Left colon (tissue), 2 donors: ENCODE measurements at places on chromosomes 3 and 15. TPM values are rescaled to one million over a fixed set of nuclear protein-coding genes. Genes with fewer than 3 reads are reported as not detected.

- DNase-seq, result no peak
Observed at GRCh38 chr15:59170295-59171066, 36.2 kb upstream of the LDHAL6B start.

XCR1 gene
- total RNA-seq, result 0.64 TPM

DNA sequence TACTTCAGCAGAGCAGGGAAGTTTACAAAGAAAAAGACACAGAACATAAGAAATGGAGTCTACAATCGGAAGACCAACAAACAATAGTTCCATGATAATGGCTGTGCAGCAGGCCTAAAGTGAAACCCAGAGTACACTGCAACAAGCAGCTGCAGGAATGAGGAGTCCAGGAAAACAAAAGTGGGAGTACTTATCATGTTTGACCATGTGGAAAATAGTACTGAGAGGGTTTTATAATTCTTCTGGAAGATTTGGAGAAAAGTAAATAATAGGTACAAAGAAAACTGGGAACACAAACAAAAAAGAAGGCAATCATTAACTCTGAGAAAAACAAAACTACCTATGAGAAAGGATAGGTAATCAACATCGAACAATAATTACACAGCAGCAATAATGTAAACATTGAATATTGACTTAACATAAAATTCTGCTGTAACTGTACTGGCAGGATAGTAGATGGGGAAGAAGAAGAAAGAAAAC is 87.5 kb downstream of the NEK10 start:
- DNase-seq, result no peak

DNA sequence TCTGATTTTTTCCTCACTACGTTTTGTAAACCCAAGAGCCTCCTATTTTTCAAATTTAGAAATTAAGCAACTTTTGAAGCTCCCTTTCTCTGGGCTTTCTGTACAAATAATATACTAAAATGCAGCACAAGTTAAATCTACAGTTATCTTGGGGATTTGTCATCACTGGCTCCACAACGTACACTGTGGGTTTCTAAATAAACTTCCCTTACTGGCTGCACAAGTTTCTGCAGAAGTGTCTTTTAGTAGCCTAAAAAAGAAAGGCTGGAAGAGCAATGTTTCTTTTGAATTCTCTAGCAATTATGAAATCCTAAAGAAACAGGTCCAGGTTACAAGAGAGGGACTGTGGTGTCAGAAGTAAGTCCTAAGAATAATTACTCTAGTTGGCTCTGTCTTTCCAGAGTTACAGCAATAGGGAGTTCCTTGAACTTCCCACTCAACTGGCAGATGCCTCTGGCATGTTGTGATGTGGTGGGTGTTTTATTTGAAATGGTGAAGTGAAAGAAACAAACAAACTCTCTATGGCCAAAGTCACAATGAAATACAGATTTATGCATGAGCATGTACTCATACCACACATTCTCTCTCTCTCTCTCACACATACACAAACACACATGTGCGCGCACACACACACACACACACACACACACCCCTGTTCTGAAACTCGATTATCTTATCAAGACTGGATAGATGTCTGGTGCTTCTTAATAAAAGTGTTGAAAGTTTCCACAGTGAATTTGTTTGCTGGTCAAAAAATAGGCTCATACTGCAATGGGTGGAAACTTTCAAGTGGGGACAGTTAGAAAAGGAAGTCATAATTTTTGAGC is 198.2 kb downstream of the SSR3 start:
- DNase-seq, result no peak

DNA sequence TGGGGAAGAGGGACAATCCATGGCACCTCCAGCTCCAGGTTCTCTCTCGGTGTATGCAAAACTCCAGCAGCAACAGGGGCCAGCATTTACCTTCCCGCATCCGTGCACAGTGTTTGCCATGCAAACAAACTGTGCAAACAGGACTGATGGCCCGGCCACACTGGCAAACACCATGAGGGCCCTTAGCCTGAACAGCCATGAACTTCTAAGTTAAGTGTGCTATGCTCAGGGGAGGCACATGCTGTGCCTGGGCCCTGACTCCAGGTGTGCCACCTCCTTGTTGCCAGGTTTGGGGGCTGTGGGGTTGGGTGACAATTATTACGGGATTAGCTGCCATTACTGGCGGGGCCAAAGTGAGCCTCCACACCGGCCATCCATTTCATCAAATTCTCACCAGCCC is 57.5 kb downstream of the CACNA2D2 start:
- DNase-seq, result no peak

- no peak for DNase-seq
Observed at GRCh38 chr3:63726656-63727055, 74.2 kb downstream of the SNTN start.

- DNase-seq, result no peak
Observed at GRCh38 chr3:107958146-107958545, 132.7 kb downstream of the CD47 start.

DNA sequence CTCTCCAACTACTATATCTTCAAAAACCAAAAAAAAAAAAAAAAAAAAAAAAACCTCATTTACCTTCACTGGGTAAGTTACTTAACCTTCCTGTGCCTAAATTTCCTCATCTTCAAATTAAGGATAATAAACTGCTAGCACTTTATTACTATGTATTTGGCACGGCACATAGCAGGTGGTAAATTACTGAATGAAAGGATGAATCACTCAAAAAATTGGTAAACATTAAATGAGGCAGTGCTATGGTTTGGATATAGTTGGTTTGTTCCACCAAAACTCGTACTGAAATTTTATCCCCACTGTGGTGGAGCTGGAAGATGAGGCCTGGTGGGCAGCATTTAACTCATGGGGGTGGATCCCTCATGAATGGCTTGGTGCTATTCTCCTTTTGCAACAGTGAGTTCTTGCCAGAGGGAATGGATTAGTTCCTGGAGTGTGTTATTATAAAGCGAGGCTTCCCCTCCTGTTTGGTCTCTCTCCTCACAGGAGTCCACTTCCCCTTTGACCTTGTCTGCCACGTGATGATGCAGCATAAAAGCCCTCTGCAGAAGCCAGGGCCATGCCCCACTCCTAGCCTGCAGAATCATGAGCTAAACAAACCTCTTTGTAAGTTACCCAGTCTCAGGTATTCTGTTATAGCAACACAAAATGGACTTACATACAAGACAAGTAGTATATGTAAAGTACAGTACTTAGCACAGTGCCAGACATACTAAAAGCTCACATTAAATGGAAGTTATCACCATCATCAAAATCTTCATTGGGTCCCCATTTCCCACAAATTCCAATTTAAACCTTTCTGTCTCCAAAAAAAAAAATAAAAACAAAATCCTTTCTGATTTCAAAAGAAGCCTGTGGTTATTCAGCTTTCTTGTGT is 20.6 kb downstream of the DCUN1D1 start:
- no peak for DNase-seq

DNA sequence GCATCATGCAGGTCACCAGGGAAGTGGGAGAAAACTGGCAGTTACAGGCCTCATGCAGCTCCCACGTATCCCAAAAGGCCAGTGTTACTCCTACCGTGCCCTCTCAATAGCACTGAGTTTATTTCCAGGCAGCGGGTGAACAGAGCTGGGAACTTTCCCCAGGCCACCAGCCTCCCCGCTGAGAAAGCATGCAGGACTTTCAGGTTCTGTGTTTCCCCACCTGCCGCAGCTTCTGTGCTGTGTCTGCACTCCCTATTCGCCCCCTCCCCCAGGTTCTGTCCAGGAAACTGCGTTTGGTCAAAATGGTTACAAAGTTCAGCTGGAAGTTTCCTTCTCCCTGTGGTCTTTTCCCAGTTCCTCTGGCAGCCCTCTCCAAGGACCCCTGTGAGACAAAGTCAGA is 21.4 kb downstream of the NEK11 start:
- DNase-seq, result no peak

CDV3 gene
- total RNA-seq, result 137 TPM

GRCh38 chr15:71820127-71820526 is 9.8 kb downstream of the NR2E3 start:
- DNase-seq, result no peak

DNA sequence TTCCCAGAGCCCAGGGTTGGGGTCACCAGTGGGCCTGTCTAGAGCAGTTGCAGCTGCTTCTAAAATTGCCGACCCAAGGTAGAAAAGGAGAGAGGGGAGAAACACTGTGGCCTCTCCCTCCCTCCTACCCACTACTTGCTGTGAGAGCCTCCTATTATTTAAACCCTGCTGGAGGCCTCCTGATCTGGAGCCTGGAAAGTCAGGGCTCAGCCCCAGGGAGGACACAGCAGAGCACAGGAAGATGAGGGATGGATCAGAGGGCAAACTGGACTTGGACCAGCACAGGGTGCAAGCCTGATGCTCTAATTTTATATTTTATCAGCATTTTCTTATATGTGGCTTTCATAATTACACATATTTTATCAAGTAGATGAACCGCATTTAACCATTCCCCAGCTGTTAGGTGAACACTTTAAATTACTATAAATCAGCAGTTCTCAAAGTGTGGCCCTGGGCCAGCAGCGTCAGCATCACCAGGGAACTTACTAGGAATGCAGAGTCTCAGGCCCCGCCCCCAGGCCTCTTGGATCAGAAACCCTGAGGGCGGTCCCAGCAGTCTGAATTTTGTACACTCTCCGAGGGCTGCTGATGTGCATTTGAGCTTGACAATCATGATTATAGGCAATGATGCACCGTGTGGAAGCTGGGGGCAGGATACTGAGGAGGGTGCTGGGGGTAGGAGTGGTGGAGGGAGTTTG is 26.7 kb downstream of the SMAD3 start:
- DNase-seq, result no peak

GRCh38 chr3:42686832-42687650 is 1.7 kb downstream of the KLHL40 start:
- DNase-seq, result no peak

DNA sequence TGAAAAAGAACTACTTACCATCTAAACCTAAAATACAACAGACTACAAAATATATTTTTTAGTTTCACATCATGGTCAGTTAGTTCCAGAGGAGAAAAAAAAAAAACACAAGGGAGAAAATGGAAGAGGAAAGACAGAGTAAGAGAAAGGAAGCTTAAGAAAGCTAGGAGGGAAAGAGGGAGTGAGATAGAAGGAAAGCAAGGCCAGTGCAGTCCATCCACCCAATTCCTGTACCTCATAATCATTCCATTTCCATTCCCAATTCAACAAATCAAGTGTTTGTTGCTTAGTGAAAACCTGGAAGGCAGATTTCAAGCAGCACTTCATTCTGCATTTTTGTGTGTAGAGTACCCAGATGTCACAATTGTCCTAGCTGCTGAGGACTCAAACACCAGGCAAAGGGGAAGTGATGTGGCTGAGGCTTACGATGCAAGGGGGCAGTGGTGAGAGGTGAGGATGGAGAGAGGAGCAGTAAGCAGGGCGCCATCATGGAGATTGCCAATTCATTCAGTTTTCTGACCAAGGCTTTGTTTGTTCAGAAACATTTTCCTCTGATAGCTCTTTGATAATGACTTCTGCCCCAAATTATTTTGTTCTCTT is 83.6 kb upstream of the GSK3B start:
- DNase-seq, result no peak

- DNase-seq, result no peak
Observed at GRCh38 chr3:196127308-196128040, 45.6 kb upstream of the TFRC start.

DNA sequence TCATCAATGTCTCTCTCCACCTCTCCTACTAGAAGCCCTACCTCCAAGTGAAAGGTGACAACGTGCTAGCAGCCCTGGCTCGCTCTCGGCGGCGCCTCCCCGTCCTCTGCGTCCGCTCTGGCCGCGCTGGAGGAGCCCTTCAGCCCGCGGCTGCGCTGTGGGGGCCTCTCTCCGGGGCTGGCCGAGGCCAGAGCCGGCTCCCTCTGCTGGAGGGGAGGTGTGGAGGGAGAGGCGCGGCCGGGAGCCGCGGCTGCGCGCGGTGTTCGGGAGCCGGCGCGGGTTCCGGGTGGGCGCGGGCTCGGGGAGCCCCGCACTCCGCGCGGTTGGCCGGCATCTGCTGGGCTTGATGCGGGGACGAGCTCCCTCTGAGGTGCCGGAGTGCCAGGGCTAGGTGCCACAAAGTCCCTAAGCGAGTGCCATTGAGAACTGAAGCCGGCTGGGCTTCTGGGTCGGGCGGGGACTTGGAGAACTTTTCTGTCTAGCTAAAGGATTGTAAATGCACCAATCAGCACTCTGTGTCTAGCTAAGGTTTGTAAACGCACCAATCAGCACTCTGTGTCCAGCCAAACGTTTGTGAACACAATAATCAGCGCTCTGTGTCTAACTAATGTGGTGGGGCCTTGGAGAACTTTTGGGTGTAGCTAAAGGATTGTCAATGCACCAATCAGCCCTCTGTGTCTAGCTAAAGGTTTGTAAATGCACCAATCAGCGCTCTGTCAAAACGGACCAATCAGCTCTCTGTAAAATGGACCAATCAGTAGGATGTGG is 84.8 kb upstream of the ARRDC4 start:
- no peak for DNase-seq

APBA2 gene
- 1.6 TPM for total RNA-seq

DAZL gene
- total RNA-seq, result not detected

DNA sequence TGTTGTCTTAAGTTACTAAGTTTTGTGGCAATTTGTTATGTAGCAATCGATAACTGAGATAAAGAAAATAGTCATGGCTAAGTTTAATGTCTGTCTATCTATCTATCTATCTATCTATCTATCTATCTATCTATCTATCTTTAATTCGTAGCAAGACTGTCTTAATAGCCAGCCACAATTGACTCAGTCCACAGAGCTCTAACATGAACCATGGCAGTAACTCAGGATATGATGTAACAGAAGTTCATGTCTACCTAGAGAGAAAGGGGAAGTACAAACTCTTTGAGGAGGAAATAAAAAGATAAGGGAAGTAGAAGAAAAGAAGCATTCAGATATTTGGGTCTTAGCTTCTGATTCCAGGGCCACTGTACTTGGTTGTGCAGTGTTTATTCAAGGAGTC is 61.5 kb upstream of the FNDC3B start:
- DNase-seq, result no peak

- peak; percentile 71 for DNase-seq
Observed at GRCh38 chr3:59575113-59576001, 525.5 kb upstream of the CFAP20DC start.

AMT gene
- total RNA-seq, result 21.5 TPM

C3orf85 gene
- total RNA-seq, result 31.9 TPM

DNA sequence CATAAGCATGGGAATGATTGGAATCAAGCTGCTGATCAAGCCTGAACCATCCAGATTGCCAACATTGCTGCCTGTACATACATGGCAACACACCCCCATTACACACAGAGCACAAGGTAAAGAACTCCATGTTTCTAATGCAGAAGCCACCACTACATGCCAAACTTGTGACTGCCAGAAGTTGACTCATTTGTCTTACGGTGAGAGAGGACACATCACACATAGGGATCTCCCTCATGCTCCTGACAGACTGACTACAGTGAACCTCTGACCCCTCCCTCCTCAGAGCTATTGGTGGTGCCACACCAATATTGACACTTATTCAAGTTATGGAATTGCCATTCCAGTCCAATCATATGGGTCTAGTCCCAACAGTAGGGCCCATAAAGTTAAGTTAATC is 42.3 kb downstream of the EFHB start:
- no peak for DNase-seq

PARP15 gene
- 1.4 TPM for total RNA-seq

CHL1 gene
- 7.9 TPM for total RNA-seq

HIGD2B gene
- total RNA-seq, result not detected

DNA sequence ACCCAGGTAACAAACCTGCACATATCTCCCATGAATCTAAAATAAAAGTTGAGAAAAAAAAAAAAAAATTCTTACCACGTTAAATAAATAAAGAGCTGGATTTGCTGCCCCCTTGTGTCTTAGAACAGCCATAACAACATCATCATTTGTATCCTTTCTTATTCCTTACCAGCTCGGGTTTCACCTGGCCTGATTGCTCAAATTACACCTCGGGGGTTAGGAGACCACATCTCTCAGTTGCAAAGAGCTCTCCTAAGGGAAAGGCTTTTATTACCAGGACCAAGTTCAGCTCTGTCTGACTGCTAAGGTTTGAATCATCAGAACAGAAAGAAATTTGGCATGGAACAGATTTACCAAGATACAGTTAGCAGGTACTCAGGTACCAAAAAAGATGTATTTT is 25.8 kb upstream of the RPL39L start:
- DNase-seq, result no peak
